ENCODE measurements at places on chromosomes 5 and 9.
A peak's percentile ranks its signal among the peaks of the same experiment; 100 is the strongest.

- peak; percentile 9 for DNase-seq
These were observed 41.9 kb upstream of the SAP30L start for GRCh38 chr5:154403776-154404387.

DNA sequence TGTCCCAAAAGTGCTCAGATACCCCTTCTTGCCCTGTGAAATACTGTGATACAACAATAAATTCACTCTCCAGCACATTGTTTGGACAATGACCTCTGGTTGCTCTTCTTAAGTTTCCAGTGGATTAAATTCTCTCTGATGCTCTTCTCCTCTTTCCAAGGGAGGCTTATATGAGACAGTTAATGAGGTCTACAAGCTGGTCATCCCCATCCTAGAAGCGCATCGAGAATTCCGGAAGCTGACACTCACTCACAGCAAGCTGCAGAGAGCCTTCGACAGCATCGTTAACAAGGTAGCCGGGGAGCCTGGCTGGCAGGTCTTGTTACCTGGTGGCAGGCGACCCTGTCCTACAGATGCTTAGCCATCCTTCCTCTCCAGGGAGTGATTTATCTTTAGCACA, 226.5 kb downstream of the DOCK8 start:
- no peak for DNase-seq

- DNase-seq = peak; percentile 4
These were observed 1.8 kb upstream of the INIP start for GRCh38 chr9:112719696-112720095.

GRCh38 chr9:98057138-98057799, 737 bp downstream of the NANS start:
- peak; percentile 24 for DNase-seq

GRCh38 chr5:52481851-52482250, 305.9 kb upstream of the ITGA1 start:
- no peak for DNase-seq

All from fibroblast of upper back skin (primary cell).